ENCODE measurements at places on chromosomes 1 and 21. TPM values are rescaled to one million over a fixed set of nuclear protein-coding genes. Genes with fewer than 3 reads are reported as not detected.

Gene CD244
- 1.2 TPM for polyA plus RNA-seq

Gene DIRAS3
- 4.1 TPM for polyA plus RNA-seq

GRCh38 chr1:160097151-160097910 lies 1.1 kb downstream of the IGSF8 start:
- DNase-seq, result no peak

GRCh38 chr1:29756085-29756484 lies 519.8 kb downstream of the PTPRU start:
- DNase-seq, result no peak

GRCh38 chr1:11019971-11020370 lies 7.5 kb downstream of the TARDBP start:
- DNase-seq, result no peak

- no peak for DNase-seq
These were observed 74.4 kb downstream of the ACTL8 start for GRCh38 chr1:17829579-17829978.

DNA sequence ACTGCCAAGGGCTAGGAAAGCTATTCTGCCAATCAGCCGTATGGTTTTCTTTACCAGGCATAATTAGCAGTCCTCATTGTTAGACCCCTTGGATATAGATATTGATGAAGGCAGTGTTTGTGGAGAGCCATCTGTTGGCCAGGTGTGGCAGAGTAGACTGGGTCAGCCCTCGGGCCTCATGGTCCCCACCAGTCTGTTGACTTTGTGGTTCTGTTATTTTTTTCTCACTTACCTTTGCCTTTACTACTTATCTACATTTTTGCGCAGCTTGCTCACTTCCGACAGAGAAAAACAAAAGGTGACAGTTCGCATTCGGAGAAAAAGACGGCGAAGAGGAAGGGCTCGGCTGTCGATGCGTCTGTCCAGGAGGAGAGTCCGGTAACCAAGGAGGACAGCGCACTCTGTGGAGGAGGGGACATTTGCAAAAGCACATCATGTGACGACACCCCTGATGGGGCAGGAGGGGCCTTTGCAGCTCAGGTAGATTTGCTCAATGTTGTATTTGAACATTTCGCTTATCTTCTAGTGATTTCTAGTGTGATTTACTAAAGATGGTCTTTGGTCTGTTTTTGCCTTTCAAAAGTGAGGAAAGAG lies 2.3 kb downstream of the PCNT start:
- DNase-seq, result no peak

Gene GLIS1
- 1.5 TPM for polyA plus RNA-seq

DNA sequence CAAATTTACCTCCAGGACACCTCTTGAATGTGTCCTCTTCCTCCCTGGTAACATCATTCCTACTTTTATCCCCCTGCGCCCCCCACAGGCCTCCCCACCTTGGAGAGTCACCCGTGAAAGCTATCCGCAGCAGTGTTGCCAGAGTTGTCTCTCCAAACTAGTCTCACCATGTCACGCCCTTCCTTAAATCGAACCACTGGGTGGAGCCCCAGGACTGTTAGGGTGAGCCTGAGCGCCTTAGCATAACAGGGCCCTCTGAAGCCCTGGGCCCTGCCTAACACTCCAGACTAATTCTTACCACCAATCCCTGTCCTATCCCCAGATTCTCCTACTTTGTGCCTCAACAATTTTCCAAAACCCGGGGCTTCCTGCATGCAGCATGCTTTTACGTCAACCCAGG lies 35.0 kb downstream of the HSD3B2 start:
- no peak for DNase-seq

DNA sequence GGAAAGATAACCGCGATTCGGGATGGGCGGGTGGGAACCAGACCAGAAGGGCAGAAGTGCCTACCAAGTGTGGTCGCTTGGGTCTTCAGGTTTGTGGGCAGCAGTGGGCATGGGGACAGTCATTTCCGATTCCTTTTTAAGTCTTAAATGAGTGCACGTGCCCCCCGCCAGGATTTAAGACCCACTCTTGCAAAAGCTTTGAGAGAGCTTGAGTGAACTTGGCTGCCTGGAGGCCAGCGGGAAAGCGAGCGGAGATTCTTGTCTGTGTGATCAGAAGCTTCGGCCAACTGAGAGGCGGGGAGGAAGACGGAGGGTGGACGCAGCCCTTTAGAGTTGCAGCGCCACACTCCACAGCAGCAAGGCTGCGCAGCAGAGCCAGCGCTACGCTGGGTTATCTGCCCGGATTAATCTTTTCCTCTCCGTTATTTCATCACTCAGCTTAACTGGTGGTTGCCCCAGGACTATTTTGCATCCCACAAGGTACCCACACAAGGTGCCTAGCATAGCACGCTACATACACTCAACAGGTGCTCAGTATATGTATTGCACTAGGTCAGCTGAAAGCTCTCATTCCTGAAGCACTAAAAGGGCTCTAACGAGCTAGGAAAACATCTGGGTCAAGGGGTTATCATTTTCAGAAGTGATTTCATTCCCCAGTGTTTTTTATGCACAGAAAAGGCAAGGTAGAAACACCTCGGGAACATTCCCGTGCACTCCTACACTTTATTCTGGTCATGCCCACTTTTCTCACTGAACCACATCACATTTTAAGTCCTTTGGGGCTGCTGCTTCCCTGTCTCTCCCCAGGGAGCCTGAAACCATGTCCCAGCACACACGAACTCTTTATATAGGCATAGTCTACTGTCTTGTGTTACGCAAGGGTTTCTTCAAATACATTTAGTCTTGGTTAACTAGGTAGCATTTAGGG lies 1.5 kb upstream of the BATF3 start:
- DNase-seq, result peak; percentile 60

Gene RGS4
- polyA plus RNA-seq, result 5.6 TPM

DNA sequence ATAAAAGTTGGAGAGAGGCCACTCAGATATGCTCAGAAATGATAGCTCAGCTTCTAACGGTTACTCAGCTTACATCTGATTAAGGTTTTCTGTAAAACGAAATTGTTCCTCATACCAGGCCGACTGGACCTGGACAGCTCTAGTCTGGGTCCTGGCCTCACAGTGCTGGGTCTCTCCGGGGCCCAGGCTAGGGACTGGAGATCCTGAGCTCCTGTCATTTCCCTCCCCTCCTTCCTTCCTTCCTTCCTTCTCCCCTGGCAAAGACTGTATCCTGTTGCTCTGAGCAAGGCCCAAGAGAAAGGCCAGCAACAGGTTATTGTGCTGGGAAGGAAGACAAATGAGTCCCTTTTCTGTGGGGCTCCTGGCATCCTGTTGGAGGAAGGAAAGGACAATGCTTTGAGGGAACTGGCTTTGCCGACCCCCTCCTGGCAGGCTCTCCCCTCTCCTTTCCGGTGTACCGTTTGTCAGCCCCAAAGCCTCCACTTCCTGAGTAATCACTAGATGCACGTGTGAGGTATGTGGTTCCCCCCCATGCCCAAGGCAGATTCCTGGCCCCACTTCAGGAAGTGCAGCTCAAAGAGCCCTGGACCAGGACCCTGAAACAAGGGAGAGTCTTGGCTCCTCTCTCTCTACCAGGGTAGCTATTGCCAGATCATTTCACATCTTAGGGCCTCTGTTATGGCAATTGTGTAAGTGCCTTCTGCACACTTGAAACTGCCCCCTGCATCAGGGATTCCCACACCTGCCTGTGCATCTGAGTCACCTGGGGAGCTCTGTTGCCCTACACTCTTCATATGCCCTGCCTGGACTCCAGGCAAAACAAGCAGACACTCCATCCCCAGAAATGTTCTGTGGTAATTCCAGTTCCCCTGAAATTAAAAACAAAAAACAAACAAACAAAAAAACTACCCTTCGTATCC lies 212.7 kb upstream of the FGGY start:
- no peak for DNase-seq

DNA sequence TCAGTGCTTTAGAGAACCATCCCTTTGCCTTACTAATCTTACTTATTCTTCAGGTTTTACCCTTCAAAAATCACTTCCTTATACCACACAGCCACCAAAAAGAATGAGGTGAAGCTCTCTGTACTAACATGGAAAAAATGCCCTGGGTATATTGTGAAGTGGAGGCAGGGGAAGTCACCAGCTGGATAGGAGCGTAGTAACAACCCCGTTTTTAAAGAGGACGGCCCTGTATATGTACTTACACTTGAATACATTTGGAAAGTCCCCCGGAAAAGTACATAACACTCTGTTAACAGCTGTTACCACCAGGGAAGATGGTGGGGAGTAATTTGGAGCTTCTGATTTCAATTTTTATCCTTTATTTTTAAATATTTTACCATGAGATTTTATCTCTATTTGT lies 28.2 kb upstream of the KHDRBS1 start:
- no peak for DNase-seq

DNA sequence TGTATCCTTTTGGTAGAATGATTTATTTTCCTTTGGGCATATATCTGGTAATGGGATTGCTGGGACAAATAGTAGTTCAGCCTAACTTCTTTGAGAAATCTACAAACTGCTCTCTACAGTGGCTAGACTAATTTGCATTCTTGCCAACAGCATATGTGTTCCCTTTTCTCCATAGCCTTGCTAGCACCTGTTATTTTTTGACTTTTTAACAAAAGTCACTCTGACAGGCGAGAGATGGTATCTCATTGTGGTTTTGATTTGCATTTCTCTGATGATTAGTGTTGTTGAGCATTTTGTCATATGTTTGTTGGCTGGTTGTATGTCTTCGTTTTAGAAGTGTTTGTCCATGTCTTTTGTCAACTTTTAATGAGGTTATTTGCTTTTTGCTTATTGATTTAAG lies 99.8 kb downstream of the UCK2 start:
- no peak for DNase-seq

GRCh38 chr1:25474439-25475047 lies 43.8 kb downstream of the MACO1 start:
- no peak for DNase-seq

DNA sequence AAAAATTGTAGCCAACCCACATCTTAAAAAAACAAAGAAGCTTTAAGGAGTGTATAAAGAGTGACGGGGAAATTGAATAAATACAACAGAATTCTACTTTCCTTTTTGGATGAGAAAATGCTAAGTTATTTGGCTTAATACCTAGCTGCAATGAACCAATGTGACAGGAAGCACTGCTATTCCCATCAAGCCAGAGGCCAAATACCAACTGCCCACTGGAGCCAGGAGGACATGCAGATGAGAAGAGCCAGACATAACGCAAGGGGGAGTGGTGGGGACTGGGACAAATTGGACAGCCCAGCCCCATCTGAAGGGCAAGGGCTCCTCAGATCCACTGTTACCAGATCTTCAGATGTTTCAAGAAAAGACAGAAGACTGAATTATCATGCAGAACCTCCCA lies 25.7 kb downstream of the DNAJC11 start:
- no peak for DNase-seq

Gene MTARC2
- polyA plus RNA-seq, result 27.8 TPM

DNA sequence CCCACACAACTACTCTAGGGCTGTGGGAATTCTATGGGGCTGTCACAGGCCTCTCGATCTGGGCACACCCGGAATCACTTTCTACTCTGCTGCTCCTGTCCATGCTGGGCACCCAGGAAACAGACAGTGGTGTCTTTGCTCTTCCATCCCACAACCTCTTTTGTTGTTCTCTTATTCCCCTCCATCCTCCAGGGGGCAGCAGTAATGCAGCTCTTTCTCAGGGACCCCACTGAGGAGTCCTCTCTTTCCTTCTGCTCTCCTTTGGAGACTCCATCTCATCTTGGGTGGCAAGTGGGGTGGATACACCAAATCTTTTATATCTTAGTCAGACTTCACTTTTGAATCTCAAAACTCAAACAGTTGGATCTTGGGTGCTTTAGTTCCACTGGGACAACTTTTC lies 206.3 kb downstream of the HS2ST1 start:
- DNase-seq, result no peak

DNA sequence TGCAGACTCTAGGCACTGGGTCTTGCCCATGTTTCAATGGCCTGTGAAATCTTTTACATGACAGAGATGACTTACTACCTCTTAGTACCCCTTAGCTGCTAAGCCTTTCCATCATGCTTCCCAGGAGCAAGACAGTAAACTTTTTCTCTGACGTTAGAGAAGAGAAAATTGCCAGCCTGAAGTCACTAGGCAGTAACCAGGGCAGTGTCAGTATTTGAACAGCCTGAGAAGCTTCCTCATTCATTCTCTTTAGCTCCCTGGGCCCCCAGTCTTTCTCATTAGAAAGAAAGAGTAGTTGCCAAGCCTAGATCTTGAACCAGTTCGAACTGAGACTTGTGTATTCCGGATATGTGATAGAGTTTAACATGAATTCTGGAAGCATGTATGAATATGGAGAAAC lies 99.2 kb downstream of the ERG start:
- DNase-seq, result no peak

Gene KIF17
- 0.05 TPM for polyA plus RNA-seq

Gene EXTL2
- polyA plus RNA-seq, result 19.7 TPM

GRCh38 chr1:115978292-115978941 lies 2.1 kb downstream of the SLC22A15 start:
- no peak for DNase-seq

DNA sequence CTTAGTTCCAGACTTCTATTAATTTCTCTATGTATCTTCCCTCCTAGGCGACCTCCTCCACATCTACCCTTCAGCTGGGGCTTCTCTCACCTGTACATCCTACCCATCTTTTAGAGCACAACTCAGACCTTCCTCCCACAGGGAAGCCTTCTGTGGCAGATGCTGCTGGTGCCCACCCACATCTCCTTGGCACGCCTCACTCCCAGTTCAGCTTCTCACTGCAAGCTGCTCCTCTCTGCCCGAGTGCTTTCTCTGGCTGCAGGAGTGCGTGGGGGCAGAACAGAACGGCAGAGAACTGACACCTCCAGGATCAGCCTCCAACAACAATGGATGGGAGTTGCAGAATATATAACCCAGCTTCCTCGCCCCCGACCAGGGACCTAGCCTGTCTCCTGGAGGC lies 36.5 kb downstream of the ZBTB18 start:
- DNase-seq, result no peak

- no peak for DNase-seq
These were observed at the start of gene MT1HL1 for GRCh38 chr1:237004116-237004515. MT1HL1 (minus strand) TSS chr1:237004441; CDS start chr1:237004372, 69 bp downstream.

DNA sequence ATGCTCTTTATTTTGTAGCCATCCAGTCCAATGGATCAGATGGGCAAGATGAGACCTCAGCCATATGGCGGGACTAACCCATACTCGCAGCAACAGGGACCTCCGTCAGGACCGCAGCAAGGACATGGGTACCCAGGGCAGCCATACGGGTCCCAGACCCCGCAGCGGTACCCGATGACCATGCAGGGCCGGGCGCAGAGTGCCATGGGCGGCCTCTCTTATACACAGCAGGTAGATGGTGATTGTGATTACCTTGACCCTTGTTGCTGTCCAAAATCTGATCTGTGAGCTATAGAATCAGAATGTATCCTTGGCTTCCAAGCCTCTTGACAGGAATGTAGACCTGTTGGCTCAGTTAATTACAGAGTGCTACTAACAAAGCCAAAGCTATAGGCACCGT lies 33.8 kb downstream of the ARID1A start:
- DNase-seq, result no peak

Gene IPO9
- polyA plus RNA-seq, result 45.2 TPM

Gene SLC16A4
- polyA plus RNA-seq, result 8.3 TPM

Data from hepatocyte (in vitro differentiated cells).